ENCODE measurements at places on chromosomes 2 and 18.

GRCh38 chr2:45131587-45131986 is 122.3 kb upstream of the SIX2 start:
- DNase-seq: no peak

GRCh38 chr2:113342650-113343049 is 63.9 kb upstream of the PAX8 start:
- no peak for DNase-seq

GRCh38 chr2:150041722-150042425 is 445.6 kb downstream of the RND3 start:
- DNase-seq: no peak

GRCh38 chr18:23718243-23718720 is 29.0 kb downstream of the LAMA3 start:
- no peak for DNase-seq

- no peak for DNase-seq
Observed at GRCh38 chr2:142675398-142675797, 202.1 kb upstream of the KYNU start.
